ENCODE measurements at places on chromosomes 5 and 9.

- DNase-seq = no peak
Observed at GRCh38 chr9:8515748-8516147, 716.2 kb upstream of the DMAC1 start.

DNA sequence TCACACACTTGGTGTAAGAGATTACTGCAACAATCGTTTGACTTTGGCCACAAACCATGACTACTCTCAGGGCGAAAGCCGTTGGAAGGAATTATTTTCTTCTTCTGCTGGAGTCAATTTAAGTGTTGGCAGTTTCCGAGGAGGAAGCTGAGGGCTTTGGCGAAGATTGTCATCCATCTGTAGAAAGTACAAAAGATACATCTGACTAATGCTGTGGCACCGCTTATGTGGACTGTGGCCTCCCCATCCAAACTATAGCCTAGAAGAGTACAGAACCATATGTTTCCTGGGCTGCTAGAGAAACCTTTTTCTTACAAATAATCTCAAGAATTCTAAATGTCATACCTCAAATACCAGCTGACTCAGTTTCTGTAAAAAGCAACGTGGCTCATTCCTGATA lies 7.4 kb downstream of the MTX3 start:
- no peak for DNase-seq

- DNase-seq = no peak
Observed at GRCh38 chr9:121029469-121029868, 20.6 kb downstream of the C5 start.

DNA sequence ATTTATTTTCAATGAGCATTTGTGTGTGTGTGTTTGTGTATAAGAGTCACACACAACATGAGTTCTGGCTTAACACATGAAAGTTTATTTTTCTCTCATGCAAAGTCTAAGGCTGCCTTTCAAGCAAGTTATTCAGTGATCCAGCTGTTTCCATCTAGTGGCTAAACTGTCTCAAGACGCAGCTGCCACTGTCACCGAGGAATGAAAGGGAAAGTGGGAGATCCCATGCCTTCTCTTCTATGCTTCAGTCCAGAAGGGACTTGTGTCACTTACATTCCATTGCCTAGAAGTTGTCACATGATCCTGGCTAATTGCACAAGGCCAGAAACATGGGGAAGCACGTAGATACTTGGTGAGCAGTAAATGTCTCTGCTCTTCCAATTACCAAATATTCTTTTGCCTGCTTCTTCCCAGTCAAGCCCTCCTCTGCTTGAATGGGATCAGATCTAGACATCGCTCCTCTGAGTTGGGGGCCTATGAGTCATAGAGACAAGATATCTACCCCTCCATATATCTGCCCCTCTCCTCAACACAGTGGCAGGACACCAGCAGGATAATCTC lies 30.4 kb upstream of the SLIT3 start:
- DNase-seq = no peak

- no peak for DNase-seq
Observed at GRCh38 chr9:135698767-135699166, 514 bp downstream of the SOHLH1 start.

- DNase-seq = no peak
Observed at GRCh38 chr9:73962792-73963191, 534.3 kb upstream of the RORB start.

GRCh38 chr5:139178935-139179334 lies 19.2 kb downstream of the SIL1 start:
- no peak for DNase-seq

- DNase-seq = no peak
Observed at GRCh38 chr5:151125421-151125820, 32.2 kb downstream of the ANXA6 start.

- DNase-seq = no peak
Observed at GRCh38 chr9:121288673-121289025, 20.7 kb downstream of the GSN start.

- DNase-seq = no peak
Observed at GRCh38 chr9:110143950-110144545, 63.9 kb downstream of the C9orf152 start.

DNA sequence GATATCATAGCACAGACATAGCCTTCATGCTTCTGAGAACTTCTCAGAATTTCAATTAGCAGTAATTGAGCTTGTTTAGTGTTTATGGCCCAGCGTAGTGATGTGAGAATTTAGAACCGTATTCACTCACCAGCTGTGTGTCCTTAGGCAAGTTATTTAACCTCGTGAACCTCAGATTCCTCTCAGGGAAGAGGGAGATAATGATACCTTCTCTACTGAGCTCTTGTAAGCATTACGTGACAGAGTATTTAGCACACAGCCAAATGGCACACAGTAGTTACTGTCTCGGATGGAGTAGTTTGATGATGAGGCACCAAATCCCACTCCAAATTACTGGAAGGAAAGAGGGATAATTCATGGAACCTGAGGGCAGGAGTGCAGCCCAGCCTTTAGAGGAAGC lies 429.3 kb downstream of the CCDC171 start:
- no peak for DNase-seq

GRCh38 chr9:79116041-79116440 lies 455.7 kb upstream of the TLE4 start:
- DNase-seq = no peak

- no peak for DNase-seq
Observed at GRCh38 chr5:120510098-120510637, 46.1 kb downstream of the PRR16 start.

DNA sequence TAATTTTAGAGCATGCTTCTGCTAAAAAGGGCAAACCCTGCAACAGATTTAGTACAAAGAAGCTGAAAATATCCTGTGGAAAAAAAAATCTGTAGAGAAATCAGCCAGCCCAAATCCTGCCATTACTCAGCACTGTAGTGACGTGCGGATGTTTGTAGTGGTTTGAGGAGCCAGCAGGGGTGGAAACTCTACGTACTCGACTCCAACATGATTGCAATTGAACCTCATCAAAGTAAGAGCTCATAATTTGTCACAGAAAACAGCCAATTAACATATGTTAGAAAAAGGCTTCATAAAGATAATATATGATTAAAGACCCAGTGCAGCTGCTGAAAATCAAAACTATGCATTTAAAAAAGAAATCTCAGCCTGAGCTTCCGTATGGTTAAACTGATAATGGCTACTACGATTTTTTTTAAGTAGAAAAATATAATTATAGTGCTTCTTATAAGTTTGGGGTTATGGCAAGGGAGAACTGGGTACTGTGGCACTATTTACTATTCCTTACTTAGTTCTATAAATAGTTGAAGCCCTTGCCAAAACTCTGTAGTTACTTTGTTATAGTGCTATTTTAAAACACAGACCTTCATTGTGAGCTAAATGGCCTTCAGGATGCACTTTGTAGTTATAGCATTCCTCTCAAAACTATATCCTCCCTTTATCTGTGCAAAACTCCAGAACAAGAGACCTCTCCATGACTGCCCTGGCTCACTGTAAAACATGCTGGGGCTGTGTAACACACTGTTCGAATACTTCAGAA lies 49.4 kb downstream of the MEF2C start:
- DNase-seq = peak; percentile 2

- DNase-seq = no peak
Observed at GRCh38 chr5:68528821-68529273, 313.3 kb downstream of the PIK3R1 start.

- DNase-seq = no peak
Observed at GRCh38 chr5:43037636-43038495, 2.3 kb downstream of the ANXA2R start.

GRCh38 chr5:21140987-21141386 lies 1153.0 kb upstream of the CDH18 start:
- no peak for DNase-seq

DNA sequence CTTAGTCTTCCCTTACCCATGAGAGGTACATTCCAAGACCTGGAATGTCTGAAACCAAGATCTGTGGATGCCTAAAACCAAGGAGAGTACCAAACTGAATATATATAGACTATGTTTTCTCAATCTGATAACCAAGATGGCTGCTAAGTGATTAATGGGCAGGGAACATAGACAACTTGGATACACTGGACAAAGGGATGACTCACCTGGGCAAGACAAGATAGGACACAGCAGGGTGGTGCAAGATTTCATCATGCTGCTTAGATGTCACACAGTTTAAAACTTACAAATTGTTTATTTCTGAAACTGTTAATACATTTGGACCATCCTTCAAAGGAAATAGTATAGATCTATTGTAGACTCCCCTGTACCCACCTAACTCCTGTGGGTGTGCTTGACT lies 130.9 kb downstream of the HTR1A start:
- no peak for DNase-seq

DNA sequence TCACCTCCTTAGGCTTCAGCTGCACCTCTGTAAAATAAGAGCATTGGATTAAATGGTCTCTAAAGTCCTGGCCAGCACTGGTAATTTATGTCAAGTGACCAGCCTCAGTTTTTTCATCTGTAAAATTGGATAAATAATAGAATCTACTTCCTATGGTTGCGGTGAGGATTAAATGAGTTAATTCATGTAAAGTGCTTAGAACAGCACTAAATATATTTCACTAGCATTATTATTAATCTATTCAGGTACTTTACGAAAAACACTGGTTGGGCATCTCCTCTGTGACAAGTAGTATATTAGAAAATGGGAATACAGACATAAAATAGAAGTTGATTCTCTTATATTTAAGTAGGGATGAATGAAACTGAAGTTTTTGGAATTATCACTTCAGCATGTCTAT lies 13.8 kb upstream of the TMEM245 start:
- DNase-seq = no peak

DNA sequence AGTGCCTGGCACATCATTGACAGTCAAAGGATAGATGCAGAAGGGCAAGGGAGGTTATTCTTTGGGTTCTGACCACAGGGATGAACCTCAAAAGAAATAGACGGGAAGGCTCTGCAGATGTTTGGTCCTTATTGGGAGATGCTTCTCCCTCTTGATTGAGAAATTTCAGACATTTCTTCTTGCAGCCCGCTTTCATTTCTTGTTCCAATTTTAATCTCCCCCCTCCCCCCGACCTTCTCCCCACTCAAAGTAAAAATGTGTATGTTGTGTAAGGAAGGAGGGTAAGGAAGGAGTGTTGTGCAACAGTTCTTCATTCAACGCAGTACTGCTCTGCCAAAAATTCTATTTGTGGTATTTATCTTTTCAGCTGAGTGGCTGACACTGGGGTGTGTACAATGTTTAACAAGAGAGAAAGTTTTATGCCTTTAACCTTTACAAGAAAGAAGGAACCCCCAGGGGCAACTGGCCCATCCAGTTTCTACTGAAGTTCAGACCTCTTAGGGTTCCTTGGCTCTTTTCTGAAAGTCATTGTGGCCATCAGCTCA lies 46.3 kb upstream of the TNFSF15 start:
- DNase-seq = no peak

GRCh38 chr9:109401169-109401989 lies 80.5 kb upstream of the EPB41L4B start:
- no peak for DNase-seq
